ENCODE measurements at places on chromosomes 2 and 18.

DNA sequence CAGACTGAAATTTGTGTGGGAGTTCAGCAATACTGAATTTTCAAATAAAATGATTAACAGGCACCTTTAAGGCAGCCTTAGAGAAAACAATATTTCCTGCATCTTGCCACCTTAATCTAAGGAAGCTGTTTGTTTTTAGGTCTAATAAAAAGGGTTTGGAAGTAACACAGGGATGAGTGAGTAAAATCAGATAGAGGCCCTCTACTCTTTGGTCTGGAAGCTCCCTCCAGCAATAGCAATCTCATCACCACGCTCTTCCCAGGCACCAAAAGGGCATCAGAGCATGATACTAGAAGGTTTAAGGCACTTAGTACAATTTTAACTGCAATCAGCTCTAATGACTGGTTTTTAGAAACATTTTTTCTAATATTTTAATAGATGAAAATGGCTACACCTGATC is 155.6 kb downstream of the VWC2L start:
- DNase-seq, result no peak

DNA sequence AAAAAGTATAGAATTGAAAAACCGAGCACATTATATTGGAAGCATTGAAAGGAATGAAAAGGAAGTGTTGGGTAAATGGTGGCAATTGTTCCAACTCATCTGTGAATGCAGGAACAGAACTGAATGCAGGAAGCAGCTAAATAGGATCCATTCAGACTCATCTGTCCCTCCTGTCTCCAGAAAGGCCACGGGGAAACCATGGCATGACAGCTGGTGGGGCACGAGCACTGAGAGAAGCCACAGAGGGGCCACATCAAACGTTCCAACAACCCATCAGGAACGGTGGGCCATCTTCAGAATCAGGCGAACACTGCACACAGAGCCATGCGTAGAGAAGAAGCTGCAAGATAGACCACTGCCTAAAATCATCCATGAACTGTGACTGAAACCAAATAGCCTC is 138.5 kb upstream of the SLC35G4 start:
- no peak for DNase-seq

DNA sequence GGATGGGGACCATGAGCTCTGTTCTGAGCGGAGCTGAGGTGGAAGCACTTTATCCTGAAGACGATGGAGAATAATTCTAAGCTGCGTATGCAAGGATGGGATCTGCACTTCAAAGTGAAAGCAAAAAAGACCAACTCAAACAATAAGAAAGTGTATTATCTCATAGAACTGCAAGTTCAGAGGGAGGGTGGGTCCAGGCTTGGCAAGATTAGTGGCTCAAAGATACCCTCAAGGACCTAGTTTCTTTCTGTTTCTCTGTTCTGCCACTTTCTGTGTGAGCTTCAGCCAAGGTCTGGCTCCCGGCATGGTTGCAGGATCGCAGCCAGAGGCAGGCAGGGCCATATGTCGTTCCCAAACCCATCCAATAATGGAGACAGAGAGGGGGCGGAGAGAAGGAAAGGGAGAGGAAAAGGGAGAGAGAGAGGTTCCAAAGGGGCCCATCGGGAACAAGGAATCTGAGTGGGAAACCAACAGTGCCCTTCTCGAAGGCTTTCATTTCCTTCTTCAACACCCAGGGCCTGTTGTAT is 169.2 kb upstream of the NCK2 start:
- DNase-seq, result no peak

DNA sequence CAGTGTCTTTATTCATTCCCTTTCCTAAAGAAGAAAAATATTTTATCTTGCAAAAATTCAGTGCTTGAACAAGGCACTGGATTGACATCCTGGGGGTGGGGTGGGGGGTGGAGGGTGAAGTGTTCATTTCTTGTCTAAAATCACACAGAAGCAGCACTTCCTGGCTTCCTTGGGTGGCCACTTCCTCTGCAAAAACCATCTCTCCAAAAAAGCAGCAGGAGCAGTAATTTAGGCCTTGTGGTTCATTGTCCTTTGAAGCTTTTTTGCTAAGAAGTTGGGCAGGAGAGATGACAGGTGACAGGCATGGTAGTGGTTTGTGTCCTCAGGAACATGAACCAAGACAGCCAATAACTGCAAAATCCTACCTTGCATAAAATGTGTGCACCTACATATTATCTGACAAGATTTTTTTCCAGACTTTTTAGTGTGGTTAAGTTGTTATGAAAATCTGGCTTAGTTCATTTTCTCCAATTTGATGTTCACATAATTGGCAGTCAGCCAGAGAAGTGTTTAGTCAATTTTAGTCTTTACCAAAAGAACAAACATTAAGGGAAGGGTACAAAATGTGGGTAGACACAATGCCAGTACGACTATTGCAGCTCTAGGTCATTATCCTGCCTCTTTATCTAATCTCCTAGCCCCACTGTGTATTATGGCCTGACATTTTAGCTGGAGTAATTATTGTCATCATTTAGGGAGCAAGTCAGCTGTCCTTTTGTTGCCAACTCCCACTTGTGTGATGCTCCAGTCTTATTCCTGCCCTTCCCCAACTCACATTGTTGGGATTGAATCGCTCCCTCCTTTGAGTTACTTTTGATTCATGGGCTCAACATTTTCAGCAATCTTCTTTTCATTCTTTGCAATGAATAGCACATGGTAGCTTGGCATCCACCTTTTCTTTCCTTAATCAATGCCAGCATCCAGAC is 177.2 kb downstream of the MYO3B start:
- DNase-seq, result no peak

- no peak for DNase-seq
These were observed 22.8 kb upstream of the DAW1 start for GRCh38 chr2:227848586-227848985.

DNA sequence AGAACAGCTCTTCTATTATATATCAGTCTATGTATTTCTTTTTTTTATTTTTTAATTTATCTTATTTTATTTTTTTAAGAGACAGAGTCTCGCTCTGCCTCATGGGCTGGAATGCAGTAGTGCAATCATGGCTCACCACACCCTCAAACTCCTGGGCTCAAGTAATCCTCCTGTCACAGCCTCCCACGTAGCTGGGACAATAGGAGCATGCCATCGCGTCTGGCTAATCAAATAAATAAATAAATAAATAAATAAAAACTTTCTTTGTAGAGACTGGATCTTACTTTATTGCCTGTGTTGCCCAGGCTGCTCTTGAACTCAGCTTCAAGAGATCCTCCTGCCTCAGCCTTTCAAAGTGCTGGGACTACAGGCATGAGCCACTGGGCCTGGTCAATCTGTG is 117.0 kb downstream of the RBMS1 start:
- no peak for DNase-seq

- no peak for DNase-seq
These were observed 129.7 kb downstream of the CCDC85A start for GRCh38 chr2:56313500-56313921.

- no peak for DNase-seq
These were observed 11.9 kb downstream of the LRRFIP1 start for GRCh38 chr2:237639052-237639835.

DNA sequence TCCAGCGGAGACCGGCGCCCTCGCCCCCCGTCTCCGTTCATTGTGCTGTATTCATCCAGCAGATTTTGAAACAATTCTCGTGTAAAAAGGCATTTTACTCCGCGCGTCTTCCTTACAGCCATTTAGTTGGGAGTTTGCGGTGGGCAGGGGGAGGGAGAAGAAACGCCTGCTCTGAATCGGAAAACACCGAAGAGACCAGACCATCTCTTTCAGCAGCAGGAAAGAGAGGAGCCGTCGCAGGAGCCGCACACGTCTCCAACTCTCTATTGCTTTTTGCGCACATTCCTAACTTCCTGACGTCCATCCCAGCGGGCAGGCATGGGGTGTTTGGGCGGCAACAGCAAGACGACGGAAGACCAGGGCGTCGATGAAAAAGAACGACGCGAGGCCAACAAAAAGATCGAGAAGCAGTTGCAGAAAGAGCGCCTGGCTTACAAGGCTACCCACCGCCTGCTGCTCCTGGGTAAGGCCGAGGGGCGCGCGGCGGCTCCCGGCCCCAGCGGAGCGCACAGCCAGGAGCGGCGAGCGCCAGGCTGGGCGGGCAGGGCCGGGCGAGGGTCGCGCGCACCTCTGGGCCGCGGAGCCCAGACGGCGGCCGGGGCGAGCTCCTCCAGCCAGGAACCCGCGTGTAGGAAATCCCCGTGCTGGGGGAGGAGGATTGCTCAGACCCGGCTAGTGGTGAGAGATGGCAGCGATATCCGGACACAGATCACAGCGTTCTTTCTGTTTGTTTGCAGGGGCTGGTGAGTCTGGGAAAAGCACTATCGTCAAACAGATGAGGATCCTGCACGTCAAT is 63.2 kb downstream of the GNAL start:
- no peak for DNase-seq

DNA sequence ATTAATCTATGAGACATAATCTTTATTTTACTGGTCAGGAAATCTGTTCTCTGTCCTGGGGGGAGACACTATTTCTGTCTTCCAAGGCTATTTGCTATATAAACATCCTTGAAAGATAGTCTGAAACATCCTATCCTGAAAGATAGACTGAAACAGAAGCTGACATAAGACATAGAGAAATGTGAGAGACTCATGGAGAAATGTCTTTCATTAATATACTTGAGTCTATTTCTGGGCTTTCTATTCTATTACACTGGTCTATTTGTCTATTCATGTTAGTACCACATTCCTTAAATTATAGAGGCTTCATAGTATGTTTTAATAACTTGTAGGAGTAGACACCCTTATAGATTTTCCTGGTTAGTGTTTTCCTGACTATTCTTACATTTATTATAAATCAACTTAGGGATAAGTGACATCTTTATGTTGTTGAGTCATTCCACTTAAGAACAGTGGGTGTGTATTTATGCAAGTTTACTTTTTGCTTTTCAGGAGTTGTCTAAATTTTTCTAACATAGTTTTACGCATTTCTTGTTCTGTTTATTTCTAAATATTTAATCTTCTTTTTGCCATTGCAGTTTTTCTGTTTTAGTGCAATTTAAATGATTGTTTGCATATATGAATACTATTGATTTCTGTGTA is 244.9 kb upstream of the ZSWIM2 start:
- DNase-seq, result no peak

- no peak for DNase-seq
These were observed 213.3 kb downstream of the ACKR3 start for GRCh38 chr2:236782938-236783337.

DNA sequence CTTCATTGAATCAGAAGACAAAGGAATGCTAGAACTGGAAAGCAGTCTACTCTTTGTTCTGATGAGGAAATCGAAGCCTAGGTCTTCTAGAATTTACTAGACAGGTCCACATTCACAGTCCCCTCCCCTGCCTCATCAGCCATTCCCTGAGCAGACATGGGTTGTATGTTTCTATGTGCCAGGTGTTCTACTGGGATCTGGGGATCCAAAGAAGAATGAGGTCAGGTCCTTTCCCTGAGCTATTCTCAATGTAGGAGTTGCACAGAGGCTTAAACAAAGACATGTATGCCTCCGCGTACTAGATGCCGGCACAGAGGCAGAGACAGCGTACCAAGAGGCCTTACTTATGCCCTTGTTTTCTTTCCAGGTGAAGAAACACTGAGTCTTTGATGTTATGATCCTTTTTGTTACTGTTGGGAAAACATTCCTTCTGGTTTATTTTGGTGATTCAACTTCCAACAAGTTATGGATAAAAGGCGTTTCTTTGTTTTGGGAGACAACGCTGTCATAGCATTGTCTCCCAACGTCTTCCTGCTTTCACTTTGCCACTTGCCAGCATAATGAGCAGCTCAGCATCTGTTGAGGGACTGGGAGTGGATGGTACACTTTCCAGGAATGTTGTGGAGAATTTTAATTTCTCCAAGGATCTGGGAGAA is 174.4 kb downstream of the ALPK2 start:
- DNase-seq, result no peak

GRCh38 chr18:9934274-9934673 is 20.5 kb downstream of the VAPA start:
- DNase-seq, result no peak

DNA sequence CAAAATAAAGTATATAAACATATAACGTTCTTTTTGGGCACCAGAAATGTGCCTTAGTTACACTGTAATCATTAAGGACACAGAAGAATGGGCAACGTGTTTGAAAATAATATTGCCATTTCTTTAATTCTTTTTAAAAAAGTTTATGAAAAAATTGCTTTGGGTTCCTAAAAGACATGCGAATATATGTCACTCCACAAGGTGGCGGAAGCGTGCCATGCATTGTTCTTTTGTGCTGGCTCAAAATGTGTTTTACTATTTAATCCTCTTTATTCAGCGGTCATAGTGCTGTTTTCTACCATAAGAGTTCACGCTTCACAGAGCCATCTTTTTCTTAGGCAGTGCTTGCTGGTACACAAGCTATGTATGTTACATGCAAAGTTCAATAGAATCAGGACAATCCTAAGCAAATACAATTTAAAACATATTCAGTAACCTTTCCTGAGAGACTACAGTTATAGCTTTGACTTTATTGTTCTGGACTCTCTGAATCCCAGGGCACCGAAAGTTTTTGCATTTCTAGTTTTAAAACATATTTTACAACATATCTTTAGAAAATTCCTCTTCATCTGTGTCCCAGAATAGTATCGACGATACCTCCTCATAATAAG is 147.8 kb upstream of the ERBB4 start:
- DNase-seq, result peak; percentile 46

DNA sequence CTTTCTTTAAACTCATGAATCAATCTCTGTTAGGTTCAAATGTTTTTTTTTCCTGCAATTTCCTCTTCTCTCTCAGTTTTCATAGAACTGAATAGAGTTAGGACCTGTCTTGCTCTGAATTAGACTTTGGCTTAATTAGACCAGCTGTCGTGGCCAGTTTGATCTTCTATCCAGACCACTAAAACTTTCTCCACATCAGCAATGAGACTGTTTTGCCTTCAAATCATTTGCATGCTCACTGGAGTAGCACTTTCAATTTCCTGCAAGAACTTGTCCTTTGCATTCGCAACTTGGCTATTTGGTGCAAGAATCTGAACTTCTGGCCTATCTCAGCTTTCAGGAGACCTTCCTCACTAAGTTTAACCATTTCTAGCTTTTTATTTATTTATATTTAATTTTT is 2002.2 kb upstream of the PIK3C3 start:
- no peak for DNase-seq

GRCh38 chr2:215486291-215487001 is 50.6 kb upstream of the FN1 start:
- no peak for DNase-seq

DNA sequence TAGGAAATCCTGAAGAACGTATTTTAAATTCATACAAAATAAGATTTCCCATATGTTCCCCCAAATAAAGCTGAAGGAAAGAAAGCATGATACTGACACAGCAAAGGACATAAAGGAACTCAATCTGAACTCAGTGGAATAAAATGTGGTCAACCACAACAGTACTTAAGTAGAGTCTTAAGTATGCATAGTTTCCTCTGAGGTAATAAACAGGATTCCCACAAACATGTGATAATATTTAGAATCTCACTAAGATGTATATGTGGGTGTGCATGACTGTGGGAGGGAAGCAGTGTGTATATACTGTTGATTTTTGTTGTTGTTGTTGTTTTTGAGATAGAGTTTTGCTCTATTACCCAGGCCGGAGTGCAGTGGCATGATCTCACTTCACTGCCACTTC is 69.3 kb downstream of the NOL10 start:
- no peak for DNase-seq

DNA sequence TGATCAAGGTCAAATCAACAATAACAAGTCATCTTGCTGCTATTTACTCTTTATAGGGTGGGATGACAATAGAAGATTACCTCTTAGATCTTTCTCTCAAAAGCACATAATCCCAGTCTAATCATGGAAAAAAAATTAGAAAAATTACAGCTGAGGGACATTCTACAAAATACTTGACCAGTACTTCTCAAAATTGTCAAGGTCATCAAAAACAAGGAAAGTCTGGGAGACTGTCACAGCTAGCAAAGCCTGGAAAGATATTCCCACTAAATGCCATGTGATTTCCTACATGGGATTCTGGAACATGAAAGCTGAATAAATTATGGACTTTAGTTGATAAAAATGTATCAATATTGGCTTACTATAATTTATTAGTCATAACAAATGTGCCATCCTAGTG is 276.2 kb downstream of the RNF144A start:
- no peak for DNase-seq

All from naive thymus-derived CD8-positive, alpha-beta T cell (primary cell).